A549 treated with ZK216348 at 1 μM for 4 hours (cell line): ENCODE measurements at places on chromosomes 2 and 18. TPM values are rescaled to one million over a fixed set of nuclear protein-coding genes. Genes with fewer than 3 reads are reported as not detected.

The NGEF gene
- 12.8 to 20.8 TPM (median 17.1 TPM) in 5 replicates for total RNA-seq

The SERPINB3 gene
- total RNA-seq: 0.12 to 0.19 TPM (median 0.14 TPM) in 4 of 5 replicates, not detected in the other

The SRD5A2 gene
- 0.04 to 0.06 TPM (median 0.06 TPM) in 3 of 5 replicates, not detected in the others for total RNA-seq

The GRHL1 gene
- total RNA-seq: 0.70 to 2.0 TPM (median 0.97 TPM) in 5 replicates

The IL1B gene
- 0.22 to 0.33 TPM in 2 of 5 replicates, not detected in the others for total RNA-seq

The THAP4 gene
- 57.1 to 84.6 TPM (median 79.5 TPM) in 5 replicates for total RNA-seq

The CHRNG gene
- not detected in 5 replicates for total RNA-seq

The CNOT11 gene
- total RNA-seq: 37.6 to 58.9 TPM (median 42.0 TPM) in 5 replicates

The CAVIN2 gene
- total RNA-seq: 21.7 to 41.3 TPM (median 35.6 TPM) in 5 replicates

The KLHL41 gene
- 0.15 to 0.70 TPM (median 0.29 TPM) in 5 replicates for total RNA-seq

The DYSF gene
- 0.61 to 0.91 TPM (median 0.75 TPM) in 5 replicates for total RNA-seq

The THOC1 gene
- total RNA-seq: 16.7 to 25.3 TPM (median 20.5 TPM) in 5 replicates

The APOB gene
- not detected in 5 replicates for total RNA-seq

The MTCL1 gene
- 50.4 to 73.7 TPM (median 61.9 TPM) in 5 replicates for total RNA-seq

The HOXD3 gene
- 0.14 to 0.32 TPM in 2 of 5 replicates, not detected in the others for total RNA-seq

The TRIM43 gene
- total RNA-seq: not detected in 5 replicates

The PTRHD1 gene
- 52.4 to 66.0 TPM (median 60.0 TPM) in 5 replicates for total RNA-seq

The C2orf80 gene
- not detected in 5 replicates for total RNA-seq

The ESPNL gene
- total RNA-seq: 0.14 to 0.43 TPM (median 0.22 TPM) in 4 of 5 replicates, not detected in the other

The SCN1A gene
- not detected in 5 replicates for total RNA-seq

The MREG gene
- 5.0 to 6.7 TPM (median 5.3 TPM) in 5 replicates for total RNA-seq

The TUBB8B gene
- not detected in 5 replicates for total RNA-seq

The MARCO gene
- 0.14 TPM in 1 of 5 replicates, not detected in the others for total RNA-seq

The TANC1 gene
- total RNA-seq: 6.1 to 10.0 TPM (median 8.9 TPM) in 5 replicates

The ANO7 gene
- 1.3 to 3.0 TPM (median 2.2 TPM) in 5 replicates for total RNA-seq

The ALMS1 gene
- 8.5 to 10.6 TPM (median 9.9 TPM) in 5 replicates for total RNA-seq

The EDAR gene
- 0.05 to 0.08 TPM in 2 of 5 replicates, not detected in the others for total RNA-seq

The ADCYAP1 gene
- total RNA-seq: not detected in 5 replicates

The ALLC gene
- not detected in 5 replicates for total RNA-seq

The CMPK2 gene
- 0.54 to 1.6 TPM (median 1.2 TPM) in 5 replicates for total RNA-seq

The IMPACT gene
- total RNA-seq: 9.9 to 23.2 TPM (median 12.9 TPM) in 5 replicates

The NPHP1 gene
- total RNA-seq: 5.4 to 11.7 TPM (median 8.1 TPM) in 5 replicates

The IL36A gene
- not detected in 5 replicates for total RNA-seq

The CYP20A1 gene
- 8.0 to 11.9 TPM (median 9.1 TPM) in 5 replicates for total RNA-seq

The GREB1 gene
- 2.2 to 3.7 TPM (median 2.7 TPM) in 5 replicates for total RNA-seq

The KCNS3 gene
- total RNA-seq: 0.93 to 2.0 TPM (median 1.1 TPM) in 5 replicates

The CTAGE1 gene
- not detected in 5 replicates for total RNA-seq

The LIMS4 gene
- total RNA-seq: 0.33 to 1.4 TPM (median 0.62 TPM) in 5 replicates

The DQX1 gene
- 0.09 to 0.49 TPM (median 0.20 TPM) in 3 of 5 replicates, not detected in the others for total RNA-seq

The C2orf72 gene
- 5.3 to 8.1 TPM (median 6.5 TPM) in 5 replicates for total RNA-seq

The RAB6C gene
- not detected in 5 replicates for total RNA-seq

The FAHD2A gene
- 25.5 to 34.0 TPM (median 30.1 TPM) in 5 replicates for total RNA-seq

The CHPF gene
- 12.5 to 32.0 TPM (median 29.8 TPM) in 5 replicates for total RNA-seq

The GGCX gene
- total RNA-seq: 32.9 to 50.9 TPM (median 42.8 TPM) in 5 replicates

The SERPINB11 gene
- total RNA-seq: 0.13 TPM in 1 of 5 replicates, not detected in the others

The CYTIP gene
- total RNA-seq: not detected in 5 replicates

The REEP1 gene
- total RNA-seq: 0.68 to 1.3 TPM (median 1.0 TPM) in 5 replicates

The SP140 gene
- 0.22 to 0.39 TPM in 2 of 5 replicates, not detected in the others for total RNA-seq
